NCI-H2171 (cell line): ENCODE measurements at places on chromosomes 16 and 17.

- DNase-seq, result peak; percentile 10
Measured at GRCh38 chr17:55717898-55718735, 4.5 kb downstream of the TMEM100 start.

DNA sequence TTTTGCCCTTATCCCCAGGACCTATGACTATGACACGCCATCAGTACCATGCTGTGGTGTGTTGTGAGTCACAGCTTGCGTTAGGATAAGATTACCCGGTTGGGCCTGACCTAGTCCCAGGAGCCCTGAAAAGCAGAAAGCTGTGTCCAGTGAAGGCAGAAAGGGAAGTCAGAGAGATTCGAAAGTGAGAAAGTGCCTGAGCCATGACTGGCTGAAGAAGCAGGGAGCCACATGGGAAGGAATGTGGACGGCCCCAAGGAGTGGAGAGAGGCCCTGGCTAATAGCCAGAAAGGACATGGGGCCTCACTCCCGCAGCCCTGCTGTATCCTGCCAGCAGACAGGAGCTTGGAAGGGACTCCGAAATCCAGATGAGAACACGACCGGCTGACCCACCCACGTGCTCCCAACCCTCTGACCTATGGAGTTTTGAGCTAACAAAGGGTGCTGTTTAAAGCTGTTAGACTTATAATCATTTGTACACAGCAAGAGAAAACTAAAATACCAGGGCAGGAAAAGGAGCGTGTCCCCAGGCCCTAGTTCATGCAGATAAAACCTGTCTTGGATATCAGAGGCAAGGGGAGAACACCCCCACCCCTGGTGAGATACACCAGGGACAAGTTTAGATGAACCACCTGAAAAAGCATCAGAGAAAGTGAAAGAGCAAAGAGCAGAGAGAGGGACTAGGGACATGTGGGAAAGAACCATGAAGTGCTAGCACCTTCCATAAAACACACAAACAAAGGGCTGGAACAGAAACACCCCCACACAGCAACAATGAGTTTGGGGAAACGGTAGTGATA, 115.3 kb downstream of the SLC39A11 start:
- DNase-seq, result no peak

- DNase-seq, result no peak
Measured at GRCh38 chr17:68760141-68760475, 158.9 kb upstream of the FAM20A start.

DNA sequence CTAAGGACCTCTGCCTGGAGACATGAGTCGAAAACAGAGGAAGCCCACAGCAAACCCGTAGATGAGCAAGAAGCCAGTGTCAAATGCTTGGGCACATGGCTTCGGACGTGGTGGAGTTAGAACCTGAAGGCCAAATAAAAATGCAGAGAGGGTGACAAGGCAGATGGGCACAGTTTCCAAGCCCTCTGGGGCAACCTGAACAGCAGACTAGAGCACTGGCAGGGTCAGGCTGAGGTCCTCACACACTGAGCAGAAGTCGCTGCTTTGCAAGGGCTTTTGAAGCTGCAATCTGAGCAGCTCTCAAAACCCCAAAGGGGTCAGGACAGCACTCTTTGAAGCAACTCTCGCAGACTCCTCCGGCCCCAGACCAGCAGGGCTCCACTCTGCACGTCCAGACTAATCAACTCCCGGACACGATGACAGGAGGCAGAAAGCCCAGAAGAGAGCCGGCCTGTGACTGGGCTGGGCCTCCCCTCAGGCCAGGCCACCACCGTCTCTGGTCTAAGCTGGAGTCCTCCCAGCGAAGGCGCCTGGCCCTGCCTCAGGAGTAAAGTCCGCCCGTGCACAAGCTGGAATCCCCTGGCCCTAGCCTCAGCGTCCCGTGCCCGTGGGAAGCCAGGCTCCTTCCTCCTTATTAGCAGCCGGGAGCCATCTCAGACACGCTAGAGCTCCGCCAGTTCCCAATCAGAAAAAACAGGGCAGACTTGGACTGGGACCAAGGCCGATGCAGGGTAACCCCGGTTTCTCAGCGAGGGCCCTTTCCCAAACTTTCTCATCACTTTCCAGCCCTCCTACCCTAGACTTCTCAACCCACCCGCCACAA, 924 bp downstream of the SMARCD2 start:
- DNase-seq, result peak; percentile 30

DNA sequence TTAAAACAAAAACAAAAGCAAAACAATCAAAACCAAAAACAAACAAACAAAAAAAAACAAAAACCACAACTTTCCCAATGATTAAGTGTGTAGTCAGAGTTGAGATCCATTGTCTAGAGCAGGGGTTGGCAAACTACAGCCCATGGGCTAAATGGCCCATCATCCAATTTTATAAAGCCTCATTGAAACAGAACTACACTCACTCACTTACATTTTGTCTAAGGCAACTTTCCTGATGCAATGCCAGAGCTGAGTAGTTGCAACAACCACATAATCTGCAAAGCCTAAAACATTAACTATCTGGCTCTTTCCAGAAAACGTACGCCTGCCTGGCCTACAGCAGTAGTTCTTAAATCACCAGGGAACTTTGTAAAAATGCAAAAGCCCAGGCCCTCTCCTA, 124.1 kb downstream of the SOX9 start:
- DNase-seq, result no peak

- no peak for DNase-seq
Measured at GRCh38 chr16:14362774-14363371, 267.2 kb downstream of the PARN start.

DNA sequence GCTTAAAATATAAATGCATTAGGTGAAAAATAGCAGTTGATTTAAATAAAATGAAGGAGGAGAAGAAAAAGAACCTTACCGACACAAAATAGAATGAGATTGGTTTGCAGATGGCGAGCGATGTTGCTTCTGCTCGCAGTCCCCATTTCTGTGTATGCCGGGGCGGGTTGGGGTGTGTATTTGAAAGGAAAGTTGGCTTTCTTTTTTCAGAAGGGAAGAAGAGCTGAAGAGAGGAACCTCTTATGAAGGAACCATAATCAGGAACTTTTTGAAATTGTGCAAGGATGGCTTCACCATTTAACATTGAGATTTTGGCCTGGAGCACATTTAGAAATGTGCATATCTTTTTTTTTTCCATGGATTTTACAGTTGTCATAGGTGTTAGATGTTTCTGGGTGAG, at the start of gene IGSF6:
Gene IGSF6 (minus strand): TSS at position 156 of the 400 bp plus-strand sequence. CDS start 10 bp downstream, at position 146.
- DNase-seq, result no peak

GRCh38 chr16:75333721-75334163, 82.3 kb upstream of the BCAR1 start:
- DNase-seq, result no peak

DNA sequence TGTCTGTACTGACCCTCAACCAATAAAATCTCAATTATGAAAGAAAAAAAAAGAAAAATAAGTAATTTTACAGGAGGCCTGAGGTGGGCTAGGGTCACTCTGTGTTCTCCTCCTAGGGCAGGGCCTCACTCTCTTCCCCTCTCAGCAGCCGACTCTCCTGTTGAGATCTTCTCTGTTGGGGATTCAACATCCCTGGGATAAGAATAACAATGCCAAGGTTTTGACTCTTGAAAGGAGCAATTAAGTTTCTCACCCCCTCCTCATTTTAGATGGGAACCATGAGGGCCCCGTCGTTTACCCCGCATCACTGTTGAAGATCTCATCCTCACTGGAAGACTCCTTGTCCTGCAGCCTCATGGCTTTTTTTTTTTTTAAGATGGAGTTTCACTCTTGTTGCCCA, 21.5 kb upstream of the BRCA1 start:
- no peak for DNase-seq
